Gastroesophageal sphincter (tissue), 4 donors: ENCODE measurements at places on chromosomes 5 and 9.

- no peak for ATAC-seq
Measured at GRCh38 chr5:1481959-1482331, 36.7 kb upstream of the SLC6A3 start.

GRCh38 chr5:176320577-176320976, 41.0 kb downstream of the KIAA1191 start:
- ATAC-seq, result no peak

DNA sequence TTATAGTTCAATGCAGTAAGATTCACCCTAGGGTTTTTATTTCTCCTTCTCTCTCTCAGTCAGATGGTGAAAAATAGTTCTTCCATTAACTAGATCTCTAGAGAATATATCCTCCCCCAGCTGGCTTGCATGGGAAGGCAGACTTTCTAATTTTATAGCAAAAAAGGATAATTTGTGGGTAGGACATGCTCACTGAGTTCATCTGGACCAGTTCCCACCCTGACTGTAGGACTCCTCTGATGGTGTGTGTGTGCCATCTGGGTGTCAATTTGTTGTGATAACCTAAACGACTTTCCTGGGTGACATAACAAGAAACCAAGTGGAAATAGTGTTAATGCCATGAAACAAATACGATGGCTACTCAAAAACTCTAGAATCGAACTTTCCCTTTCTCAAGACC, 44.9 kb downstream of the APBA1 start:
- ATAC-seq, result no peak

DNA sequence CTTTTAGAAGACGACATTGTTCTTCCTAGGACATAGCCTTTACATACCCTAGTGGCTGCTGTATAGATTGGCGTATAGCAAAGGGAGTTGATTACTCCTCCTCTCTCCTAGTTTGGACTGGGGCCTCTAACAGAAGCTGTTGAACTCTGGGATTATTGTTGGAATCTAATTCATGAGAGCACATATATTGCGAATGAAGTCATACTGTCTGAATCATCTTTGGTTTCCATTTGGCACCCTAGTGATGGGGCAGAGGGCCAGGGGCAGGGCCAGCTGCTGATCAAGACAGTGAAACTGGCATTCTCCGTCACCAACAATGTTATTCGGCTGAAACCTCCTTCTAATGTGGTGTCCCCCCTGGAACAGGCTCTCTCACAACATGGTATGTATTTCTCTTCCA, 40.3 kb downstream of the NUP188 start:
- ATAC-seq, result no peak

DNA sequence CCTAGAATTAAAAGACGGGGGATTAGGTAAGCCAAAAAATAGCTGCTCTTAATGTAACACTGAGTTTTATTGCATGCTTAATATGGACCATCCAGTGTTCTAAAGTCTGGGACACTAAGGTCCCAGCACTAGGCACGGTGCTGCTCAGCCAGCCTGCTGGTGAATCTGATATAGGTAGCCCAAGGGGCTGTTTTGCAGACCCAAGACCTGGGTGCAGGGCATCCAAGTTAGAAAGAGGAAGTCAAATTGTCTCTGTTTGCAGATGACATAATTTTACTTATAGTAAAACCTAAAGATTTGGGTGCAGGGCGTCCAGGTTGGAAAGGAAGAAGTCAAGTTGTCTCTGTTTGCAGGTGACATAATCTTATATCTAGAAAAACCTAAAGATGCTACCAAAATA, 17.8 kb downstream of the IFNA5 start:
- ATAC-seq, result no peak

DNA sequence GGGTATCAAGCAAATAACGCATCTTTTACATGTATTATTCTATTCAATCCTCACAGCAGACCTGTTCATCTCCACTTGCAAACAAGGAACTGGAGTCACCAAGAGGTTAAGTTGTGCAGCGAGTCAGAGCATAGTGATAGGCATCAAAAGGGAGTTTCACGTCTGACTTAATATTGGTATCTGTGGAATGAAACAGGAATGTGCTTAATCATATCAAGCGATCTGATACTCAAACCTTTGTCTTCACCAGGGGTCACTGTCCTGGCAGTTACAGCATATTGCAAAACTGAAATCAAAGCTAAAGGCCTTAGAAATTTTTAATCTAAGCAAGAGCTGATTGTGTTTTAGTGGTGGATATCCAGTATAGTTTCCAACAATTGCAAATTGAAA, 271.6 kb downstream of the PLK2 start:
- ATAC-seq, result no peak

GRCh38 chr9:17318821-17319320, 184.0 kb downstream of the CNTLN start:
- no peak for ATAC-seq

- no peak for ATAC-seq
Measured at GRCh38 chr5:177484902-177485549, 11.6 kb upstream of the DBN1 start.

GRCh38 chr5:179801304-179802206, 5.1 kb downstream of the MGAT4B start:
- ATAC-seq, result peak; percentile 38

DNA sequence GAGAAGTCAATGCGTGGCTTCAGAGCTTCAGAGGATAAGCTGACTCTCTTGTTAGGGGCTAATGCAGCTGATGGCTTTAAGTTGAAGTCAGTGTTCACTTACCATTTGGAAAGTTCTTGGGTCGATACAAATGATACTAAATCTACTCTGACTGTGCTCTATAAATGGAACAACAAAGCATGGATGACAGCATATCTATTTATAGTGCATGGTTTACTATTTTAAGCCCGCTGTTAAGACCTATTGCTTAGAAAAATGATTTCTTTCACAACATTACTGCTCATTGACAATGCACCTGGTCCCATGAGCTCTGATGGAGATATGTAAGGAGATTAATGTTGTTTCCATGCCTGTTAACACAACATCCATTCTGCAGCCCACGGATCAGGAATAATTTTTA, 435.7 kb downstream of the MAT2B start:
- no peak for ATAC-seq

GRCh38 chr5:93582677-93583438, at the start of gene NR2F1:
Gene NR2F1, plus strand, starts transcription at chr5:93583222. Its CDS starts 1,802 bp downstream, at chr5:93585024.
- ATAC-seq, result peak; percentile 68

- ATAC-seq, result peak; percentile 50
Measured at GRCh38 chr5:179914032-179914755, 6.5 kb upstream of the TBC1D9B start.

- no peak for ATAC-seq
Measured at GRCh38 chr5:118952992-118953651, 35.2 kb downstream of the DTWD2 start.

- no peak for ATAC-seq
Measured at GRCh38 chr9:15975101-15975778, 422.4 kb downstream of the CCDC171 start.

DNA sequence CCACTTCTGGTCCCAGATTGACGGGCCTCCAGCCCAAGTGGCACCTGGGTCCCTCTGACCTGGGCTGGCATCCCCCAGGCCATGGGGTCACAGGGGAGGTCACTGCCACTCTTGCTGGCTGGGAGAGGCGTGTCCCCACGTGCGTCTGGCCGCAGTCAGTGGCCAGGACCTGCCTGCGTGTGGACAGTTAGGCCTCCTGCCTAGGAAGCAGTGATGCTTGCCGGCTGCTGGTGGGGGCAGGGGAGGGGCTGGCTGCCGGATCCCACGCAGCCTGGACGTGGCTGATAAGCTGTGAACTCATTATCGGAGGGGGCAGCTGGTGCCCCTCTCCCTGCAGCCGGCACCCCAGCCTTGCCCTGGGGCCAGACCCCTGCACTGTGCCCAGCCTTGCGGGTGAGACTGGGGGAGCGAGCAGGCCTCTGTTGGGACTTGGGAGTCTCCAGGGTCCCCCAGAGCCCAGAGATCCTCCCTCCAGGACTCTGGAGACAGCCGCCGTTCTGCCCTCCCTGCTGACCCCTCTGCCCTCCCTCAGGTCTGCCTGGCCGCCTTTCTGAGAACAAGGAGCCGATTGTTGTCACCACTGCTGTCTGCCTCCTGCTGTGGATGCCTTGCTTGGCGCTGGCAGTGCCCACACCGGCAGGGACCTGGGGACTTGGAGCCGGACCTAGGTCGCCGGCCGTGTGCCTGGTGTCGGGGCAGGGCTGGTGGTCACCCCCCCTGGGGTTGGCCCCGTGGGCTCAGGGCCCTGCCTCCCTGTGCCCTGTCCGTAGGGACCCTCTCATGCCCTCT, 12.3 kb downstream of the RXRA start:
- ATAC-seq, result no peak

DNA sequence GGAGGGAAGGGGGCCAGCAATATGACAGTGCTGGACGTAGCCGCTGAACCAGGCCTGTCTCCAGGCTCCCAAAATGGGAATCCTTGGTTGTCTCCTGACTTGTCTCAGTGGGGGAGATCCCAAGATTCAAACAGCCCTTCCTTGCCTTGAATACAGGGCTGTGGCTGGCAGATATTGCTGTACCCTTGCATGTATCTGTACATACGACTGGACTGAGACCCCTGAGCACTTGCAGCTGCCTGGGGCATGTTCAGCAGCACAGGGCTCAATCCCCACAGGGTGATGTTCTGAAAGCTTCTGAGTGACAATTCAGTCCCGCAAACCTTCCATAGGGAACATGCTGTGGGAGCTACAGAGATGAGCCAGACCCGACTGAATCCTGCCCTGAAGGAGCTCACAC, 13.3 kb downstream of the OR13J1 start:
- no peak for ATAC-seq

GRCh38 chr9:92711146-92711545, 41.2 kb upstream of the IPPK start:
- ATAC-seq, result no peak

DNA sequence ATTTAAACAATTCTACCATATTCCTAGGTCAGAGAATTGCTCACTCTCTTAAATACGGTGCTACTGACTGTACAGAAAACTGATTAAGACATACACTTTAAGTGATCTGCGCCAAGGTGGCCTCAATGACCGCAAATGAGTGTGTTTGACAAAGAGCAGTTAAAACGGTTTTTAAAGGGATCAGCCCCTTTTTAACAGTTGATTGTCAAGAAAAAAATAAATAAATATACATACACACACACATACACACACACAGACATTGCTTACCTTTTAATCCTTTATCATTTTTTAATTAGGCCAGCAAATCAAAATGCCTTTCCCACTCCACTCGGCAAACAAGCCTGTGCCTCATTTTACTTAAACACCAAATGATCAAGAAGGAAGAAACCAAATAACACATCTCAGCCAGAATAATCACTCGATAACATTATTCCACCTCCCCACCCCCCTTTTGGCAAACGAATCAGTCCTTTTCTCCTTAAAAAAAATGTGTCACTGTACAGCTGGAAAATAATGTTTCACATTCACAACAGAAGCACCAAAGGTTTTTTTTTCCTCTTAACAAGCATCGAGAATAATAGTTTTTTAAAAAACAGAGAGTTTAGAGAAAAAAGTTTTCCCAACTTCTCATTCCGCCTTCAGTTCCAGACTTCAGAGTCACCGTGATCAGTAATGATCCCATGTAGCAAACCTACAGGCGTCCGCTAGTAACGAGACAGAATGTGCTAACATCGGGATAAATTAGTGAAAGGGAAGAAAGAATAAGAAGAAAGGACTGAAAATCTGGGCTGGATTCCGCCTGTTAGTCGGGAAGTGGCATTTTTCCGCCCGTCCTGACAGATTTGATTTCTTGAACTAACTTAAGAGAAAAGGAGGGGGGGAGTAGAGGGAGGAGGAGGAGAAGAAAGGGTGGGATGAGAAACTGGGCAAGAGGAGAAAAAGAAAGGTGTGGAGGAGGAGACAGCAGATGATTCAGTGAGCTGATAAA, at the start of gene ZNF608:
Gene ZNF608 (minus strand): TSS at position 712 of the 988 bp plus-strand sequence. CDS start 1,650 bp downstream, outside the sequence.
- ATAC-seq, result no peak

DNA sequence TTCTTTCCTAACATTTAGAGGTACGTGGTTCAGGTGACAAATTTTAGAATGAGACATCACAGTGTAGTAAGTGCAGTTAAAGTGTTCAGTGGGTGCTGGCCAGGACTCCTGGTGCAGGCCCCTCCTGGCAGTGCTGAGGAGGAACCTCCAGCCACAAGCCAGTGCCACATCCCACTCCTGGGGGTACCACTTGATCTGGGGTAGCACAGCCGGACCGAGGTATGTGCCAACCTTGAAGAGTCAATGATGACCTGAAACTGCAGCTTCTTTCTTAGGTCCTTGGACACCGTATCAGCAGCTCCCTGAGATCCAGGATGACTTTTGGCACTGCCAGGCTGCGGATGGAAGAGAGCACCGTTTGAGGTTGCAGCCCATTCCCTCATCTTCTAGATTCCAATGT, 310.4 kb upstream of the IRX4 start:
- no peak for ATAC-seq

GRCh38 chr9:37692622-37693221, 42.0 kb downstream of the FRMPD1 start:
- ATAC-seq, result no peak

- no peak for ATAC-seq
Measured at GRCh38 chr9:82467436-82467835, 478.9 kb downstream of the SPATA31D1 start.

GRCh38 chr5:14560091-14560595, 21.4 kb upstream of the OTULINL start:
- ATAC-seq, result no peak

GRCh38 chr9:124947727-124948391, 7.0 kb upstream of the GOLGA1 start:
- no peak for ATAC-seq

DNA sequence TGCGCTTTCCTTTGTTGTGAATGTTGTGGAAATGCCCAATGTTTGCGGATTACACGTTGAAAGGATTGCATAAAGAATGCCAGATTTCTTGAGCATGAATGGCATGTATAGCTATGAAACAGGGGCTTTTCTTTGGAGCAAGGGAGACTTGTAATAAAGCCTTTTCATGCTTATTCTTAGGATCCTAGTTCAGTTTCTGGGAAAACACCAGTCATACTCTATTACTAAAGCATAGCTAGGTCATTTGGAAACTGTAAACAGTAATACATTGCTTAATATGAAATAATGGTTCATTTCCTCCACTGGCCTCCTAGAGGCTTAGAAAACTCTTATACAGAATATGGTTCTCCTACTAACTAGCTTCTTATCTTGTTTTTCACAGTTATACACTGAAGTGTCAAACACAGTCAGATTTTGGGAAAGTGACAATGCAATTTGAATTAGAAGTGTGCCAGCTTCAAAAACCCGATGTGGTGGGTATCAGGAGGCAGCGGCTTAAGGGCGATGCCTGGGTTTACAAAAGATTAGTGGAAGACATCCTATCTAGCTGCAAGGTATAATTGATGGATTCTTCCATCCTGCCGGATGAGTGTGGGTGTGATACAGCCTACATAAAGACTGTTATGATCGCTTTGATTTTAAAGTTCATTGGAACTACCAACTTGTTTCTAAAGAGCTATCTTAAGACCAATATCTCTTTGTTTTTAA, 104.2 kb downstream of the MELK start:
- no peak for ATAC-seq

- ATAC-seq, result no peak
Measured at GRCh38 chr5:72268260-72268659, 51.8 kb downstream of the MRPS27 start.

- ATAC-seq, result no peak
Measured at GRCh38 chr9:3909966-3910650, 384.3 kb upstream of the RFX3 start.
